Naive thymus-derived CD8-positive, alpha-beta T cell (primary cell): ENCODE measurements at places on chromosomes 5 and 9.

DNA sequence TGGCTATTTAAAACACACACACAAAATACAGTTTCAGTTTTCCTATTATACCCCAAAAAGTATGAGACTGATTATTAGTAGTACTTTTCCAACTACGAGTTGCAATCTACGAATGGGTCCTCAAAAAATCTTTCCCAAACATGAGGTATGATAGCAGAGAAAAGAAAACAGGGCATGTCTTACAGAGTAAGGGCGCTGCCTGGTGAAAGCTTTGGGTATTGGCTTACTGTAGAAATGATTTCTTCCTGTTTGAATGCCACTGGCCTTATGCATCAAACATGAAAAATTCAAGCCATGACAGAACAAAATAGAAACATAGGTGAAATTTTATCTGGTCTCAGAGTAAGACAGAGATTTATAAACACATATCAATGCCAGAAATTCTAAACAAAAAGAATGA lies 448.0 kb downstream of the SPOCK1 start:
- no peak for DNase-seq

GRCh38 chr5:91419136-91419535 lies 36.0 kb upstream of the ARRDC3 start:
- DNase-seq = no peak

DNA sequence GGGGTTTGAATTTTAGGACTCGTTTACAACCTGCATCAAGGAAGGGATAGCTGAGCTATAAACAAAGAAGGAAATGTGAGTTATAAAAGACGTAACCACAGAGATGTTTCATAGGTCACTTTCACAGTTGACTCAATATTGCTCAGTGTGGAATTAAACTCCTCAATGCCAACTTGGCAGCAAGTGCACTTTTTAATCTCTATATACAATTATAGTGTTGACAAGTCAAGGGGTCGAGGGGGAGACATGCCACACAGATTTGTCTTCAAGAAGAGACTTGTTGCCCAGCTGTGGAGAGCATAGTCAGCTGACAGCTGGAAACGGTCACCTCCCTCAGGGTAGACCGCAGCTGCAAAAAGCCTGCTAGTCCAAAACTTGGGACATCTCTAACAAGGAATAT lies 163.4 kb upstream of the DMAC1 start:
- no peak for DNase-seq

DNA sequence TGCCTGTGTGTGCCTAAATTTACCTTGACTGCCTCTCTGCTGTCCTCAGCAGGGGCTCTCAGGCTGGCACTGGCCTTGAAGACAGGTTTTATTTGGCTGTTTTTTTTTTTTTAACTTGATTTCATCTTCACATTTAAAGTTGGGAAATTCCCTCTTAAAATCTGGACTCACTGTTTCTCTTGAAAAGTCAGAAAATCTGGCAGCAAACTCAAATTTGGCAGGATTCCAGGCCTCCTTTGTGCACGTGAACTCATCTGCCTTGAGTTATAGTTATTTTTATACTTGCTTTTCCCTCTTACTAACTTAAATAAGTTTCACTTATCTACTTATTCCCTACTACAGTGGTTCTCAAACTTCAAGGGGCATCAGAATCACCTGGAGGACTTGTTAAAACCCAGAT lies 118.4 kb upstream of the MAP3K1 start:
- no peak for DNase-seq

DNA sequence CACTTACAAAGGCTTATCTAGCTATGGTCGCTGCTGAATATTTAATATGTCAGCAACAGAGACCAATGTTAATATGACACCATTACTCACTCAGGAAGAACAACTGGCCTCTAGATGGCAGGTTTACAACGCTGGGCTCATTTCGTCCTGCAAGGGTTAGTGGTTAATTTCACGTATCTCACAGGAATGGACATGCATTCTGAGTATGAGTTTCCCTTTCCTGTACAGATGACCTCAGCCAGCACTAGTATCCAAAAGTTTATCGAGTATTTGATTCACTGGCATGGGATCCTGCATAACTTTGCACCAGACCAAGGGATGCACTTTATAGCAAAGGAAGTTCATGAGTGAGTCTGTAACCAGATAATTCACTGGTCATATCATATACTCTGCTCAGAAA lies 8.7 kb upstream of the TRPC7 start:
- no peak for DNase-seq

- no peak for DNase-seq
Measured at GRCh38 chr5:140677947-140678346, 4.6 kb upstream of the DND1 start.

DNA sequence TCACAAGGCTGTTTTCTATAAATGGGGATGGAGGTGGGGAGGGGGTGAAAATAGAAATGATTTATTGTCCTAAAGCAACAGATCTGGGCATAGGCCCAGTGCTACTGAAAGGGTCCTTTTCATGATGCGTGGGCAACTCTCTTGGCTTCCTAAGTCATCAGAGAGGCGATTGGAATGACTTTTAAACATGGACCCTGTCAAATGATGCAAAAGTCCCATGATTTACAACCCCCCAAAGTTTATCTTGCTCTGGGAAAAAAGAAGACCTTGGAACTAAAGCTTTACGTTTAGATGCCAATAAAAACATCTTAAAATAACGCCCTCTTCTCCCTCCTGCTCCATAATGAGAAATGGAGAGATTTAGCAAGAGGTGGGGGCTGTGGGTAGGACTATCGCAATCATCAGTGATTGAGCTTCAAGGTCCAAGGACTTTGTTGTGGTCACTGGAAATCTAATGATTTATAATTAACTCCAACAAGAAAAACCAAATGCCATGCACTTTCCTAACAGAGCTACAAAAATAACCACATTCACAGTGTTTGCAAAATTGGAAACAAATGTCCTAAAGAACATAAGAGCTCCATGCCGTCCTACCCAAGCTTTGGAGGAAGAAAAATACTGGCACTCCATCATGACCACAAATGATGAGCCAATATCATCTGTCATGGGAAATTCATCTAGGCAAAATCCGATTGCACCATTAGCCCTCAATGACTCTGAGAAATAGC lies 167.5 kb upstream of the CLINT1 start:
- DNase-seq = no peak

GRCh38 chr9:18379073-18379811 lies 94.7 kb upstream of the ADAMTSL1 start:
- DNase-seq = no peak

DNA sequence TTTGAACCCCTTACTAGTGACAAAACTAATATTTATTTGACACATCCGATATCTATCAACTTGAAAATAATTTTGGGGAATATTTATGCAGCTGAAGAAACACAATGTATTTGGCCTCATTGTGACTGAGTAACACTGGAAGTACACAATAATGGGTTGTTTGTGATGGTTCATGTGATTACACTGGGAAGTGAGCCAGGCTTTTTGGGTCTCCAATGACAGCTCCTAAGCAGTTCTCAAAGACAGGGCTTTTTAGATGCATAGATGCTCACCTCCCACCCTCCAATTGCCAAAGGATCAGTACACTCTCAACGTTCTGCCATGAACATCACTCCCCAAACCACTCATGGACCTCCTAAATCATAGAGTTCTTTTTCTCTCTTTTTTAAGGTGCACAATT lies 170.0 kb downstream of the SLC24A2 start:
- DNase-seq = no peak

DNA sequence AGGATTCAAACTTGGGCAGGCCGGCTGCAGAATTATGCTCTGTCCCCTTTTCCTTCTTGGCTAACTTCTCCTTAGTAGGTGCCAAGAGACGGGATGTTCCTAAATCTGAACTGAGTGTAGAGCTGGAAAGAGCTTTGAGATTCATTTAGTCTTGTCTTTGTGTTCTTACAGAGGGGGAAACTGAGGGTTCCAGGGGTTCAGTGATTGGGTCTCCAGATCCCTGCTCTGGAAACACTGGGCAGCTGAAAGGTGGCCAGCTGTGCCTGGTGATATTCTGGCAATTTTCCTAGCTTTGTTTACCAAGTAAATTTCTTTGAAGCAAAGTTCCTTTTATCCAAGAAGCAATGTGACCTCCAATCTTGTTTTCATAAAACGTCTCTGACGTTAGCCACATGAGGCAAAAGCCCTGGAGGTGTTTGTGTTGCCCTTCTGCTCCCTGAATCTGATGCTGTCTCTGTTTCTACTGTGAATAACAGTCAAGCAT lies 288.7 kb downstream of the ZSWIM6 start:
- no peak for DNase-seq

DNA sequence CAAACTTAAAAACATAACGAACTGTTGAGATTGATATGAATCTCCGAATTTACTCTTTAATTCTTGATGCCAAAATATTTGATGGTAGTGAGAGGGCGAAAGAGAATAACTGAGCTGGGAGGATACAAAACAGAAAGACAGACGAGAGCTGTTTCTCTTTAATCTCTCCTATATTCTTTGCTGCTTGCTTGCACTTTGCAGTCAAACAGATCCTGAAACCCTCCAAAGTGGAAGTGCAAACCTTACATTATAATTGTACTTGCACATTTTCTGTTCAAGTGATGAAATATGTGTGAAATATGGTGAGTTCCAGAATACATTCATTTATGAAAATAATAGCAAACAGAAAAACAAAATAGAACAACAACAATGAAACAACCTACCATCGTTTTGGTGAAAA lies 63.8 kb downstream of the PAM start:
- DNase-seq = no peak
